ENCODE measurements at places on chromosomes 3 and 15.

DNA sequence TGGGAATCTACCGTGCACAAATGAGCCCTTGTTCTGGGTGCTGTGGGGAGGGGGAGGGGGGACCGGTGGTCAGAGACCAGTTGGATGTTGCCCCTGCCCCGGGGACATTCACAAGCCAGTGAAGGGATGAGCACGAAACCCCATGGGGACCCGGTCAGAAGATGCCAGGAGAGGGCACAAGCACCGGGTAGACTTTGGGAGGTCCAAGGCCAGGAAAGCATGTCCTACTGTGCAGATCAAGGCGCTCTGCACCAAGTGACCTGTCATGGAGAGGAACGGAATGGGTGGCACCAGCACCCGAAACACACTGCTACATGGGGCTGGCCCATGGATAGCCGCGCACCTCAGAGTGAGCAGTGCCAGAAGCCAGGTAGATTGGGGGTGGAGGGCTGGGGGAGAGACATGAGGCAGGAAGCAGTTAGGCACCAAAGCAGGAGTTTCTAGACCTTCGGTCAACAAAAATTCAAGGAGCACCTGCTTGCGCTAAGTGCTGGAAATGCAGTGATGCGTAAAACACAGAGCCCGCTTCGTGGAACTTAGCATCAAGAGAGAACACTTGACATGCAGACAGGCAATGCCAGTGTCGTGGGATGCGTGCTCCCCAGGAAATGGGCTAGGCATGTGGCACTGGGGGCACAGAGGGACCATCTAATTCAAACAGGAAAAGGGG, 99.1 kb downstream of the CPN2 start:
- no peak for DNase-seq

GRCh38 chr3:121736112-121736511, 13.4 kb downstream of the GOLGB1 start:
- DNase-seq = no peak

DNA sequence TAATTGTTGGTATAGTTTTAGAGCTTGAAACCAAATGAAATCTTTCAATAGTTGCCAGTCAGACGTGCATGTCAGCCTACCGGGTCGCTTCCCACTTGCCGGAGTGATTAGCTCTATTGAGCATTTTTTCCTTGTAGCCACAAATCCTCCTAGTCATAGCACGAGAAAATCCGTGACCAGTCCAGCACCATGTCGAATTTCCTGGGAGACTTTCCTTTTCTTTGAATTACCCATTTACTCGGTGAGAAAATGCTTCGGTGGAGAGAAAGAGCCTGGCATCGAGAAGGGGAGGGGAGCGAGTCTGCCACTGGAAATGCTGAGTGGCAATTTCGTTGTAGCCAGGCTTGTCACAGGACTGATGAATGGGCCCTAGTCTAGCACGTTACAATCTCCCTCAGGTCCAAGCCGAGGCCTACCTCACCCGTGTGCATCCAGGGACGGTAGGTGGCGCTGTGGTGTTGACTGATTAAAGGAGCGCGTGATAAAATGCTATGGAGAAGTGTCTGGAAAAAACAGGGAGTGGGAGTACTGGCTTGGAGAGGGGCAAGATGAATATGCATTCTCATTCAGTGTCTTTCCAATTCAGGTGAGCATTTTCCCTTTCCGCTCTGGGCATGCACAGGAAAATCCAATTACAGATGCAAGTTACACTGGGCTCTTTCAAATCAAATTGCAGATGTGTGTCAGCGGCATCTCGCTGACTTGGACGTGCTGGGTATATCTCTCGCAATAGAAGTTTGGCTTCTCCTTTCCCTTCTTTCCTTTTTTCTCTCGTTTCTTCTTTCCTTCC, 238.8 kb downstream of the EDEM1 start:
- peak; percentile 24 for DNase-seq

DNA sequence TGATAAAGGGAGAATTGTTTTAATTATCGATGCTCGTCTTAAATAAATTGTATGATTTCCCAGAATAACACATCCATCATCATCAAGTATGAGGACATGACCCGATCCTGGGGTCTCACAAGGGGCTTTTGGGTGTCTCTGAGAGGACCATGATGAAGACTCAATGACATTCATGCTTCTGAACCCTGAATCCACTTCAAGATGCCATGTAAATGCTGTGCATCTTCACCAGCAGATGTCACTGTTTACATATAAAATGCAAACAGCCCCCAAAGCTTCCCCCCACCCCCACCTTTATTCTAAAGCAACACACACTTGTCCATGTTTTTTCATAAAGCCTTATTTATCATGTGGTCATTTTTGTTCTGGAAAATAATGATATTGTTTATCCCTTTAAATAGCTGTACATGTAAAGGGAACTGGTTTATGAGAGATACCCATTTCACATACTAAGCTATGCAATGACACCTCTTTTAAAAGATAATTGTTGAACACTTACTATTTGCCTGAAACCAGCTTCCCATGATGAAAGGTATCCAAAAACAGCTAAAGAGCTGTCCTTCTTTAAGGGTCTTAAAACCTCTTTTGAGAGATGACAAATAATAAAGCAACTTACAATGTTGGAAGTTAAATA, 69.7 kb upstream of the UBE3A start:
- DNase-seq = no peak

DNA sequence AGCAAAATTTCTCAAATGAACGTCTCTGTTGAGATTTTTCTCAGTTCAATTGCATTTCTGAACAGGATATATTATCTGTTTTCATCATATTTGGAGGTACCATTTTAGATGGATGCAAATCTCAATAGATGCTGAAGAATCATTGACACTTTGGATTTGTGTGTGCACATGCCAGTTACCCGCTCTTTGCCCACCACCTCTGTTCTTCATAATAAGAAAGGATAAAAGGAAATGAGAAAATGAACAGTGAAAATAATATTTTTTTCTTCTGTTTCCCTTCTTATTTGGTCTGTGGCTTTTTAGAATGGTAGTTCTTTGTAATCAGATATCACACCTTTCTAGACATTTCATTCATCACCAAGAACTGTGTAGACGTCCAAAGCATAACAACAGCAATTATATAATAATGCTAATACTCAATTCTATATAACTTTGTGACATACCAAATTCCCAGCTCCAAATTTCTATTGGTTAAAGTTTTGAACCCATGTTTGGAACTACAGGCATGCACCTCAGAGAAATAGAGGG, 256.7 kb upstream of the SATB1 start:
- no peak for DNase-seq

DNA sequence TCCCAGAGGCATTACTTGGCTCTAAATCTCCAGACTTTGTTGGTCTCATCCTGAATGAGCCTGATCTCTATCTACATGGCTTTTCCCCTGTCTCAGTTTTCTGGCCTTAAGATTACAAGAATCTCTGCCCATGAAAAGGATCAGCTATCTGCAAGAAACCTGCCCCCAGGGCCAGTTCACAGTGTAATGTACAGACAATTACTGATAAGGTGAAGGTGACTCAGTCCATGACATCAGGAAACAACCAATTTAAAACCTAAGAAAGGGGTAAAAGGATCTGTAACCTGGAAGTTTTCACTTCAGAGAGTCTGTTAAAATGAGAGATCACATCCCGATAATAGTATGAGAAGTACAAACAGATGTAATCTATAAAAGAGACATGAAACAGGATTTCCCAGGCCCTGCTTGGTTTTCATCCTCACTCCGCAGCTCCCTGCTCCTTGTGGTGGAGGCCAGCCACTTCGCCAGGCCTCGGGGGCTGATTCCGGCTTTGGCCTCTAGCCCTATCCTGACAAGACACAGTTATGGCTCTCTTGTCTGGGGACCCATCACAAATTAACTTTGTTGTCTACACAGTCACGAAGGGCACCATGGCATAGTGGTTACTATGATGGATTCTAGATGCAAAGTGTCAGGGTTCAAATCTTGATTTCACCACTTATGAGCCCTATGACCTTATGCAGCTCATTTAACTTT, 136.9 kb downstream of the THSD4 start:
- DNase-seq = no peak

DNA sequence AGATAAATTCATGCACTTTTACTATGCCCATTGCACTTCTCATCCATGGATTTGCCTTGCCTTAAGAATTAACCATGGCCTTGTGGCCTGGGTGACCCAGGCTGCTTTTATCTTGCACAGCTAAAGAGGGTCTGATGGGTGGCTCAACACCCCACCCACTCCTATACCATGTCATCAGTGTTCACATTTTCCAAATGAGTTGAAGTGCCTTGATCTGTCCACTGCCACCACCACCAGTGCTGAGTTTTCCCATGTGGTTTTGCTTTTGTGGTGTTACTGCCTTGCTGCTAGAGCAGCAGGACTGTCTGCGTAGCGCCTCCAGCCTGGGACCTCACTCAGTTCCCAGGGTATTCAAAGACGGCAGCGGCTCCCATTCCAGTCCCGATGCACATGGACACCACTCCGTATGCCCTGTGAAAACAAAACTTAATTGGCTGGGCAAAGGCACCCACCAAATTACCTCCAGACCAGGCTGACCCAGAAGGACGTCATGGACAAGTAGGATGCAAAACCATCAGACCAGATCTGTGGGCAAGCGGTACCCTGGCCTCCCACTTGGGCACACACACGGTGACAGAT, 14.1 kb downstream of the ACAA1 start:
- DNase-seq = no peak

DNA sequence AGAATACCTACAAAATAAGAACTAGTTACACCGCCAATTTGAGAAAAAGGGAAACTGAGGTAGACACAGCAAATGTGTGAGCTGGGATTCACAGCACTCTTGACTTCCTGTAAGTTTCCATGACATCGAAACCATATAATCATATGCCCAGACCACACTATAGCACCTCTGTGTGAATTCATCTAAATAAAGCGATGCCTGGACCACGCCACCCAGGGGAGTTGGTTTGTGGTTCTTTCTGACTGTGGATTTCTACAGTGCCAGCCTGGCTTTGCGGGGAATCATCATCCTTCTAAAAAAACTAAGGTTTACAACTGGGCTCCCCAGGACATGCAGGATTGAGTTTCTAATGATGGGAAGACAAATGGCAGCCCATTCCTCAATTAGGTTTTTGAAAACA, 23.5 kb upstream of the CA12 start:
- DNase-seq = no peak

- no peak for DNase-seq
These were observed 36.9 kb downstream of the METTL6 start for GRCh38 chr3:15390460-15390859.

GRCh38 chr3:189304465-189305351, 132.9 kb downstream of the TPRG1 start:
- DNase-seq = no peak

DNA sequence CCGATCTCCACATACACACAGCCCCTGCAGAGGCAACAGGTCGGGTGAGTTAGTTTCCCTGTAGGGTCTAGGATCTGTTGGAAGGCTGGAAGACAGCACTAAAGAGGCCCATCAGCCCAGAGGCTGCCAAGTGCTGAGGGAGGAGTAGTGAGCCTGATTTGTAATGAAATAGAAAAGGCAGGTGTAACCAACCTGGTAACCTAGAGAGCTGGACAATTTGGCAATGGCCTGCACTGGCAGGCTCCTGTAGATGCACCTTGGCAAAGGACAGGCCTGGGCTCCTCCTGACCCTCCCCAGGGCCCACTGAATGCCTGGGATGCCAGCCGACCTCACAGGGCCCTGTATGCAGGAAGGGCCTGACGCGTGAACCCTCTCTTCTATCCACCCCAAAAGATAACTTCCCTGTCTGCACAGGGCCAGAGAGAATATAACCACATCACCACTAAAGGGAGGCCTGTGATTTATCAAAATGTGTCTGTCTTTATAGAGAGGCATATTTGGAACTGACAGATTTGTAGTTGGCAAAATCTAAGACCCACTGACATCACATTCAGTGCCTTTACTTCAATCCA, 225.1 kb upstream of the CHRNA7 start:
- no peak for DNase-seq

DNA sequence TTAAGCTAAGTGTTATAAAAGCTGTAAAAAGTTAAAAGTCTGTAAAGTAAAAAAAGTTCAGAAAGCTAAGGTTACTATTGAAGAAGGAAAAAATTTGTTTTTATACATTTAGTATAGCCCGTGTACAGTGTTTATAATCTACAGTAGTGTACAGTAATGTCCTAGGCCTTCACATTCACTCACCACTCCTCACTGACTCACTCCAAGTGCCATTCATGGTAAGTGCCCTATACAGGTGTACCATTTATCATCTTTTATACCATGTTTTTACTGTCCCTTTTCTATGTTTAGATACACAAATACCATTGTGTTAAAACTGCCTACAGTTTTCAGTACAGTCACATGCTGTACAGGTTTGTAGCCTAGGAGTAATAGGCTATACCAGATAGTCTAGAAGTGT, 8.8 kb downstream of the CCDC71 start:
- DNase-seq = no peak

DNA sequence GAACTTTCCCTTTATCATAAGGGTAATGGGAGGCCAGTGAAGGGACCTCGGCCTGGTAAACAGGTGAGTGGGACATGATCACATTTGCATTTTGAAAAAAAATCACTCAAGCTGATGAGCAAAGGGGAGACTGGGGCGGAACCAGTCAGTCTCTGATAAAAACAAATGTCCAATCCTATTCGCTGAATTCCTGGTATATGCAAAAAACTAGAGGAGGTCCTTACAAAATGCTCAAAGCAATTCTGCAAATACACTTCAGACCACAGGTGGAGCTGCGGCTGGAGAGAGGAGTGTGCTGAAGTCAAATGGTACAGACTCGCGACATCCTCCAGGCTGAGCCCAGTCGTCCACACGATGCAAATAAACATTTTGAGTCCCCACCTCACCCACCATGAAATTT, 166.7 kb downstream of the FOXP1 start:
- DNase-seq = no peak

DNA sequence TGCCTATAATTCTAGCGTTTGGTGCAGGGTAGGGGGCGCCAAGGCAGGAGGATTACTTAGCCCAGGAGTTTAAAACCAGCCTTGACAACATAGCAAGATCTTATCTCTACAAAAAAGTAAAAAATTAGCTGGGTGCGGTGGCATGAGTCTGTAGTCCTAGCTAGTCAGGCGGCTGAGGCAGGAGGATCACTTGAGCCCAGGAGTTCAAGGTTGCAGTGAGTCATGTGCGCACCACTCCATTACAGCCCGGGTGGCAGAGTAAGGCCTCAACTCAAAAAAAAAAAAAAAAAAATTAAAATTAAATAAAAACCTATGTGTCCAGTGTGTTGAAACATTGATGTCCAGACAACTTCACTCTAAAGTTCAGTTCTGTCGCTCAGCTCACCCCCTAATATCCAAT, 78.2 kb upstream of the SOX2 start:
- no peak for DNase-seq

GRCh38 chr3:166005126-166005525, 167.9 kb upstream of the BCHE start:
- no peak for DNase-seq

DNA sequence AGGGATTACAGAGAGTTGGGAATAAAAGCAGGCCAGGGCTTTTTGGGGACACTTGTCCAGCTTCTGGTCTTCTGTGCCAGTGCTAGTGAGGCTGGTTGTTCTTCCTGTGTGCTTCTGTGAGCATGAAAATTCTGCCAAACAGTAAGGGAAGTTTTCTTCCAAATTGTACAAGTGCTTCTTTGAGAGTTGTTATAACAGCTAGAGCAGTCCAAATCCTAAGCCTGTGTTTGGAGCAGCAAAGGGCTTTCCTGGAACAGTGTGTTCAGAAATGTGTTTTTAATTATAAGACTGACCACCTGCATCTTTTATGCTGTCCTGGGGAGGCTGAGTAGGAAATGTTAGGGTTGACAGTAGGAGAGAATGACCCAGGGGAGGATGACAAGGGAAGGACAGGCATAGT, 223.0 kb upstream of the P2RY1 start:
- no peak for DNase-seq

Data from activated CD8-positive, alpha-beta memory T cell treated with anti-CD3 and anti-CD28 coated beads for 48 hours (primary cell).